Regular cardiac myocyte (primary cell): ENCODE measurements at places on chromosomes 4 and X. TPM values are rescaled to one million over a fixed set of nuclear protein-coding genes. Genes with fewer than 3 reads are reported as not detected.

The HTRA3 gene
- total RNA-seq = 0.58 and 1.1 TPM in 2 replicates

The NCAPG gene
- 5.4 and 63.6 TPM in 2 replicates for total RNA-seq

The APOOL gene
- 8.1 and 9.0 TPM in 2 replicates for total RNA-seq

The TMSB15B gene
- total RNA-seq = 2.5 and 2.8 TPM in 2 replicates

The PRKX gene
- total RNA-seq = 14.2 and 17.2 TPM in 2 replicates

The ZGRF1 gene
- total RNA-seq = 8.7 and 17.8 TPM in 2 replicates
